ENCODE measurements at places on chromosomes 11 and 22. TPM values are rescaled to one million over a fixed set of nuclear protein-coding genes. Genes with fewer than 3 reads are reported as not detected.

The ARHGEF12 gene
- 20.5 TPM for total RNA-seq

- no peak overlapping the region for H3K4me3 ChIP-seq
- no peak for DNase-seq
These were observed 29.5 kb upstream of the RAB1B start for GRCh38 chr11:66238786-66239413.

DNA sequence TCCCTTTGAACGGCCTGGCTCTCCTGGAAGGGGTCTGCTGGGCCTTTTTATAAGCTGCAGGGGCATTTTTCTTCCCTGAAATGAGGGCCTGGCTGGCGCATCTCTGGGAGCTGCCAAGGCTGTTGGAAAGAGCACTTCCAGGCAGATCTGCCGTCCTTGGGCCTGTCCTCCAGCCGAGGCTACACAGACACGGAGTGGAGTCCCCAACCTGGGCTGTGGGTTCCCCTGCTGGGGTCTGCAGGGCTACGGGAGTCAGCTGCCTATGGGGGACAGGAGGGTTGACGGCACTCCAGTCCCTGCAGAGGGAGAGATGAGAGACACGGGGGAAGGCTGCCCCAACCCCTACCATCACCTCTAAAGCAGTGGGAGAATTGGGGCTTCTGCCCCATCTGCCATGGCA lies 606.6 kb downstream of the TBC1D22A start:
- no peak overlapping the region for H3K4me3 ChIP-seq
- H3K4me1 ChIP-seq: no peaks in the 10 kb centered on the region
- H3K36me3 ChIP-seq: no peaks in the 10 kb centered on the region

DNA sequence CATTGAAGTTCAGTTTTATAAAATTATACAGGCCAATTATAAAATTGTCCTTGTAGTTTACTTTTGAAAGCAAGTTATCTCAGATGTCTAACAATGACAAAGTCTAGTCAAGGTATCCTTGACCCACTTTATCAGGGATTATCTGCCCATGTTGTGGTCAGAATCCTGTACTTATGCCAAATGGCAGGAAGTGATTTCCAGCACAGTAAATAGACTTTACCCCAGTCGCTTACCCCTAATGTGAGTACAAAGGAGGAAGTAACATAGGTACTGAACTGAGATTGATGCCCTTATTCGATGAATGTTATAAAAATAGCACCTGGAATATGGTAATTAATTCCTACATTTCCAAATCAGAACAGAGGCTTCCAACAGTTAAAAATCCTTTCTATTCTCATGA lies 355.7 kb downstream of the CNTN5 start:
- H3K27me3 ChIP-seq: no peaks in the 10 kb centered on the region
- H3K36me3 ChIP-seq: no peaks in the 10 kb centered on the region
- no peak overlapping the region for H3K27ac ChIP-seq
- no peaks in the 10 kb centered on the region for H3K4me1 ChIP-seq
- H3K4me3 ChIP-seq: no peak overlapping the region

The THY1 gene
- total RNA-seq: 1.3 TPM

DNA sequence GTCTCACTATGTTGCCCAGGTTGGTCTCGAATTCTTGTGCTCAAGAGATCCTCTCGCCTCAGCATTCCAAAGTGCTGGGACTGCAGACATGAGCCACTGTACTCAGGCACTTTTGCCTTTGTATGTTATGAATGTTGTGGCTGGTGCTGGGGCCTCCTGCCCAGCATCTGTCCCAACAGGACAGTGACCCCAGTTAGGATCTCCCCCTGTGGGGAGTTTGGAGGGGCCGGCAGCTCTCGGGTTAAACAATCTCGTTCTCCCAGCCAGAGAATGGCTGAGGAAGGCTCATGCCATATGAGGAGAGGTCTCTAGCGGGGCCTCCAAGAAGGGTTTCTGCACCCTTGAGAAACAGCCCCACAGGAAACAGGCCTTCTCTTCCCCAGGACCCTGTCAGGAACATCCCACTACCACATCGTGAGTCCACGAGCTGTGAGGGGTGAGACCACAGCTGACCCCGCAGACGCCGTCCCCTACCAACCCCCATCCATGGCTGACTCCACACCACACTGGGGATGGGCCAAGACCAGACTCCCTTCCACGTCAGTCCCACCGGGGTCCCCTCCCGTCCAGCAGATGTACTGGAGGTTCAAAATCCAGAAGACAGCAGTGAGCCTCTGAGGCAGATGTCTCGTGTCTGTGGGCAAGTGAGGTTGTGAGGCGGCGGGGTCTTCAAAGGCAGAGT lies 54.1 kb downstream of the SHANK2 start:
- H3K27me3 ChIP-seq: no peaks in the 10 kb centered on the region
- no peaks in the 10 kb centered on the region for H3K36me3 ChIP-seq
- H3K4me1 ChIP-seq: no peaks in the 10 kb centered on the region

DNA sequence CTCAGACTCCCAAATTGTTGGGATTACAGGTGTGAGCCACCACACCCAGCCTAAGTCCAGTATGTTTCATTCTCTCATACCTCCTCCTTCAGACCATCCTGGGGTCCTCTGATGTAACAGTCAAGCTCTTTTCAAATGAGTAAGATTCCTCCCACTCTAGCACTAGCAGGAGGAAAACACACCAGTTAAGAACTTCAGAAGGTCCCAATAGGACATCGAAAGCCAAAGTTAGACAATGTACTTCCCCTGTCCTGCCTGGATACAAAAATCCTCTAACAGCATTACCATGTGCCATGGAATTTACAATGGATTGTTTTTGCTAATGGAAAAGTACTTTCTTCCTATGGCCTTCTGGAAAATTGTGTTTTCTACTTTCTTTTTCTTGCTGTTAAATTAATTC lies 67.1 kb downstream of the CCDC34 start:
- no peak overlapping the region for H3K27ac ChIP-seq
- peaks cover 12% of the 10 kb centered on the region for H3K27me3 ChIP-seq
- H3K36me3 ChIP-seq: peaks cover 9% of the 10 kb centered on the region
- H3K4me1 ChIP-seq: peaks cover 3% of the 10 kb centered on the region
- DNase-seq: no peak

- H3K27me3 ChIP-seq: peaks cover 22% of the 10 kb centered on the region
- H3K27ac ChIP-seq: no peak overlapping the region
- peak overlapping the region; percentile 71 for H3K4me3 ChIP-seq
- peak; percentile 68 for DNase-seq
These were observed 21.1 kb downstream of the SERPINH1 start for GRCh38 chr11:75582895-75583717.

The TMEM25 gene
- total RNA-seq: 18.1 TPM

Data from activated T-cell treated with anti-CD3 and anti-CD28 coated beads, Interleukin-2, amount 50 U/mL, for 72 hours (primary cell).